ENCODE measurements at places on chromosomes 2 and 18.

GRCh38 chr2:33372940-33373553 is 103.4 kb upstream of the RASGRP3 start:
- DNase-seq: no peak

- no peak for DNase-seq
Observed at GRCh38 chr18:72460210-72460680, 83.9 kb downstream of the CBLN2 start.

GRCh38 chr2:31386648-31387047 is 27.9 kb downstream of the XDH start:
- DNase-seq: no peak

- DNase-seq: no peak
Observed at GRCh38 chr2:133421516-133422324, 146.5 kb downstream of the NCKAP5 start.

- no peak for DNase-seq
Observed at GRCh38 chr2:74544634-74545033, 9.1 kb downstream of the LOXL3 start.

DNA sequence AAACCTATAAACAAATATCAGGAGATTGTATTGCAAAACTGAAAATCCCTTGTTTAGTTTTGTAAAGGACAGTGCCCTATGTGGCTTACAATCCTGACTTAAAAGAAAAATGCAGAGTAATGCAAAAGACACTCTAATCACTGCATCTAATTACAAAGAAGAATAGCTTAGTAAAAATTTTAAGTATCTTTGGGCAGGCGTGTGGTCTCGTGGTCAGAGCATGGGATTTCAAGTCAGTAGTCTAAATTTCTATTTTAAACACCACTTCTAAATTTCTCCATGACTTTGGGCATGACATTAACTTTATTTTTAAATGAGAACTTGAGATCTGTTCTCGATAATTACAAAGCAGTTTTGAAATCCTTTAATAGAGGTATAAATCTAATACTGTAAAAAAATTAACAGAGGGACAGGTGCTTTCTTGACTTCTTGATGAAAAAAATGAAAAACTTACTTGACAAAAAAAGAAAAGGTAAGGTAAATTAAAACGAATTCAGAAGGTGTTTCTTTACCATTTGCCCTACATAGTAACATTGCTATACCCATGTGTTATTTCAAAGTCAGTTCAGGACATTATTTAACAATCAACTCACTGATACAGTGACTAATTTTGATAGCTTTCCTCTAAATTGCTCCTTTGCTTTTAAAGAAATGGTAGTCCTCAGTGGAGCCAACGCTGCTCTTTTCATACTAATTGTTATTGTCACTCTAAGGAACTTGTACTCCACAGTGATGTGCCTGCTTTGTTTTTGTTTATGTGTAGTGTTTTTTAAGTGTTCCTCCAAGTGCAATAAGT is 17.6 kb upstream of the FTCDNL1 start:
- no peak for DNase-seq

DNA sequence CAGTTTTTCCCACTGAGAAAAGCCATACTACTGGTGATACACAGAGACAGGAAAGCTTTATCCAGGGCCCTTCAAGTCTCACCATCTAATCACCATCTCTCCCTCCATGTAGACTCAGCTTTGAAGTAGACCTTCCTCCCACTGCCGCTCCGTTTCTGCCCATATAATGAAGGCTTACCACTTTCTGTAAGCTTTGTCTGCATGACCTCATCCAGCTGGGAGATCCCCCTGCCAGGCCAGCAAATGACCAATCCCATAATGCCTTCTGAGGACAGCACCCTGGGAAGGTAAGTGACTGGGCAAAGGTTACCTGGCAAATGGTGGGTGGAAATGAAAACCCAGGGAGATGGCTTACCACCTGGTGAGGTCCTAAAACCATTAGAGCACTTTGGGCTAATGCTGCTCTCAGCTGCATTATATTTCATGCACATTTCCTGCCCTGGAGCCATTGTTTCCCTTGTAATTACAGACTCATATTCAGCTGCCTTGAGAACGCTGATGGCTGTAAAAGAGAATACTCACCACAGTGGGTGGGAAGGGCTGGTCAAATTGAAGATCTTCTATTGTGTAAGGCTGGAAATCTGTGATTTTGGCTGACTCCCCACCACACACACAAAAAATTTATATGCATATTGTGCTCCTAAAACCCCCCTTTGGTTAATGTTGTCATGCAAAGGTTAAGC is 350.7 kb upstream of the SYT4 start:
- no peak for DNase-seq

GRCh38 chr2:118105497-118105896 is 17.2 kb downstream of the INSIG2 start:
- DNase-seq: no peak

GRCh38 chr2:201890453-201890852 is 84.1 kb downstream of the CDK15 start:
- DNase-seq: no peak

GRCh38 chr2:74083750-74084149 is 64.0 kb downstream of the BOLA3 start:
- DNase-seq: no peak

DNA sequence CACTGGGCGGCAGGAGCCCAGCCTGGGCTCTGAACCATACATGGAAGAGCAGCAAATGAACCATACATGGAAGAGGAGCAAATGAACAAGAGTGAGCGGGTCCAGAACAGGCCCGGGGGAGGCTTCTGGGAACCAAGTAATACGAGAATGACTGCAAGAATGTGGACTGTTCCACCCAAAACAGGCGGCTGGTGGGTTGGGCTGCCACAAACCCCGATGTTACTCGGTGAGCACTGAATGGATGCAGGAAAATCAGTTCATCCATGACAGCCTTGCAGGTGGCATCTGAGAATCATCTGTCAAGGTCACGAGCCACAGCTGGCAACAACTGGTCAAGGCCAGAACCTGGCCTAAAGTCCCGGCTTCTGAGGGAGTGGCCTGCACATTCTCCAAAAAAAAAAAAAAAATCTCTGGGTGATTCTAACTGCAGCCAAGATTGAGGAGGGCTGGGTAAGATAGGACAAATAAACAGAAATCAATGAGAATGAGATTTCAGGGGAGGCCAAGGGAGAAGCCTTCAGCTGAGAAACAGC is 106.1 kb downstream of the ZNF516 start:
- DNase-seq: no peak

GRCh38 chr18:48934415-48934722 is 16.4 kb downstream of the SMAD7 start:
- DNase-seq: no peak

DNA sequence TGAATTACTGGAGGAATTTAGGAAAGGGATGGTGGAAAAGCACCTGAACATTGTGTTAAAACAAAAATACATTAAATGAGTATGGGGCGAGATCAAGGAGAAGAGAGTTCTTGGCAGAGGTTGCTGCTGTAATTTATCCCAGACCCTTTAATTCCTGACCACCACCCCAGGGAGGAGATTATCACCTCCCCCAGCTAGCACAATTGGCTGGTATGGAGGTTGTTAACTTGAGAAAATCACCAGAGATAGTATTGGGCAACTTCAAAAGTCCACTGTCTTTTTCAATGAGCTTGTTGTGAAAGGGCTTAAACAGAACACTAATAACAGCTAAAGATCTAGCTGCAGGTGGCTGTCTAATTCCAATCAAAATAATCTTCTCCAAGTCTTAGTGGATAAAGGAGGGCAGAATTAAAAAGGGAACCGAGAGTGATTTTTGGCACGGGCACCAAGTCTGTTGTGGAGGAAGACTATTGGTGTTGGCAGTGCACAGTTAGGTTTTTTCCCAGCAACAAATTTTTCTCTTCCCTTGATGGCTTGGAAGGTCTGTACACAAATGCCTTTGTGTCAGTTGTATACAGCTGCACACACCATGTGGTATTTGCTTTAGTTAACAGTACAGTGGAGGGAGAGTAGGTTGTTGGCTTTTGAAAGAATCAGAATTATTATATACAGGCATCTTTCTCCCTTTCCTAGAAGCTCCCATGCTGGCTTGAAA is 289.5 kb downstream of the SLC4A3 start:
- no peak for DNase-seq

GRCh38 chr2:178025551-178026185 is 46.9 kb downstream of the PDE11A start:
- DNase-seq: no peak

- no peak for DNase-seq
Observed at GRCh38 chr2:148982282-148982681, 56.2 kb upstream of the LYPD6B start.

DNA sequence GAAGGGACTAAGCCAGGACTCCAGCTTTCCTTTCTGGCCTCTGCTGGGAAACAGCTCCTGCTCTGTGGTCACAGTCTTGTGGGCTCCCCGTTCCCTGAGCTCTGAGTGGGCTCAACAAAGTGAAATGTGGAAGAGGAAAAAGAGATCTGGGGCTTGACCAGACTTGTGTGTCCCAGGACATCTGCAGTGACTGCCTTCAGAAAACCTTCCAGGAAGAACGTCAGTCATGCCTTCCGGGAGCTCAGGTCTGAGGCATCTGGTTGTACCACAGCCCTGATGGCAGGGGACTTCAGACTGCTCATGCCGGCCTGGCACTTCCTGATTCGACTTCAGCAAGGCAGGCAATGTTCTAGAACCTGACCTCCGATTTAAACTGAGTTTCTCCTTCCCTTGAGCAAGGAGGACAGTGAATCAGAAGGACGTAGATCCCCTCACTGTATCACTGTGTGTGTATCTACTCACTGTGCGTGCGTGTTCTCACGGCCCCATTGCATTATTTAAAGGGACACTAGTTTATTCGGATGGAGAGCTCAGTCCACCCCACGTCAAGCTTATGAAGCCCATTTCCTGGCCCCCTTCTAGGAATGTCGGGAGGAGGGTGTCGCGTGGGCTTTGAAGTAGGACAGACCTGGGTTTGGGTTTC is 548 bp upstream of the FBLN7 start:
- DNase-seq: no peak

DNA sequence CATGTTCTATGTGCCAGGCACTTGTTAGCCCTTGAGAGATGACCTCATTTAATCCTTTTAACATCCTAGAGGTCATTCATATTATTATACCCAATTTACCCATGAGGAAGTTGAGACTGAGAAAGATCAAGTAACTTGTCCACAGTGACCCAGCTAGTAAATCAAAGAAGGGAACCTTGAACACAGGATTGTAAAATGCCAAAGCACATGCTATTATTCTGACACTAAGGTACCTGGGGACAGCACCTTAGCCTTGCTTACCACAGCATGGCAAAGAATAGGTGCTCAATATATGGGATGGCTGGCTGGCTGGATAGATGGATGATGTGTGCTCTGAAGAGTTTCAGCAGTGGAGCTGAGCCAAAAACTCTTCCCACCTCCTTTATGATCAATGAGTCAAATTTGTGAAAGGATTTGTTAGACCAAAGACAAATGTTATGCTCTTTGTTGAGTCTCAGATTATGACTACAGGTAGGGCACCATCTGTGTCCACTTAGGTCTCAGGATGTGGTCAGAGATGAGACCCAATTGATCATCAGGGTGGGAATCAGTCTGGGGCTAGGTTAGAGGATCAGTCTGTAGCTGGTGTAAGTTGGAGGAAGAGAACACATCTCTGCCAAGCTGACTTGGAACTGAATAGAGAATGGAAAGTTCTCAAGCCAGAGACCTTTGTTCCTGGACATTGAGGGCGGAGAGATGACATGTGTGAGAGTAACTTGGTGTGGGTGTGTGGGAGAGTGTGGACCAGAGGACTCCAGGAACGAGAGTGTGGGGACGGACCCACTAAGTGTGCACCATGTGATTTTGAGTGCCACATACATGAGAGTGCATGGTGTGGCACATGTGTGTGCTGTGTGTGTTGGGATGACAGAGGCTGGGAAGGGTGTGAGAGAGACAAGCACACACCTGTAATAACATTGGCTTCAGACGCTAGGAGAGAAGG is 16.3 kb upstream of the PKDCC start:
- DNase-seq: no peak

DNA sequence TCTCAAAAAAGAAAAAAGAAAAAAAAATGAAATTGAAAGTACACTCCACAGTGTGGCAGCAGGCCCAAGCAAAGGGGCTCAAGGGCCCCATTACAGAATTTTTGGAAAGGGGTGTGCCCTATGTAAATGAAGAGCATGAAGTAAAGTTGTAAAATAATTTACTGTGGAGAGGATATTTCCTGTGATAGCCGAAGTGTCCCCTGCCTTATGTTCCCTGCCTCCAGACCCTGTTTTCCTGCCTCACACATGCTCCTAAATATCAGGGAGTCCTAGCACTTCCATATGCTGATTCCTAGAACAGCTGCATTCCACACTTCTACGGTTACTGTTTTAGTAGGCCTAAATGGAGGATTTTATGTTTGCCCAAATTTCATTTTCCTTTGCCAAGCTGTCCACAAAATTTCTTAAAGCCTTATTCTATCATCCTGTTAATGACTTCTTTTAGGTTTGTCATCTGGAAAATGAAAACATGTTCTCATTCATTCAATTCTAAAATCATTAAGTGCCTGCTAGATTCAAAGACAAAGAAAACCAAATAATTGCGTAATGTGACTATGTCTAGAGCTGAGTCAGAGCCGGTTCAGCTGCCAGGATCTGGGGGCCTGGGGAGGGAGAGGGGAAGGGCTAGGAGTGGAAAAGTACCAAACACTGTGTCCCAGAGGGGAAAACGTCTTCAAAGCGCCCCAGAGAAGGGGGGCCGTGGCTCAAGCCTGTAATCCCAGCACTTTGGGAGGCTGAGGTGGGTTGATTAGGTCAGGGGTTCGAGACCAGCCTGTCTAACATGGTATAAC is 25.9 kb upstream of the IMPA2 start:
- no peak for DNase-seq

DNA sequence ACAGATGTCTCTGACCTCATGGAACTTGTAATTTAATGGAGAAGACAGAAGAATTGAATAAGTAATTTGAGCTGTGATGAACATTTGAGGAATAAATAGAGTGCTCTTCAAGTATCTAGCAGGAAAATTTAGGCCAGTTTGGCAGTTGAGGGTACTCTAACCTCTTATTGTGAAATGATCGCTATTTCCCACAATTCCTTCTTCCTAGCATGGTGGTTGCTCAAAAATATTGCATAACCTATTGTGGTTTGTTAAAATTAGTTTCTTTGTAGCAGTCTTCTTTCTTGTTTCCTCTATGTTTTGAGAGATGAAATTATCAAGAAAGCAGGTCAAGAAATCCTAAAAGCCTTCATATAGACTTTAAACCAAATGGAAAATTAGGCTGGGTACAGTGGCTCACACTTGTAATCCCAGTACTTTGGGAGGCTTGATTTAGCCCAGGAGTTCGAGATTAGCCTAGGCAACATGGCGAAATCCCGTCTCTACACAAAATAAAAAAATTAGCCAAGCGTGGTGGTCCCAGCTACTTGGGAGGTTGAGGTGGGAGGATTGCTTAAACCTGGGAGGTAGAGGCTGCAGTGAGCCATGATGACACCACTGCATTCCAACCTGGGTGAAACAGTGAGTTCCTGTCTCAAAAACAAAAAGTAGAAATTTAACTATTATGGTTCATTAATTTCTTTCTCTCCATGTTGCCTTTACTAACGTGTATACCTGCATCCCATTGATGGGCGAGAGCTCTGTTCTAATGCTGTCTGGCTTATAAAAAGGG is 58.7 kb downstream of the RBKS start:
- no peak for DNase-seq

DNA sequence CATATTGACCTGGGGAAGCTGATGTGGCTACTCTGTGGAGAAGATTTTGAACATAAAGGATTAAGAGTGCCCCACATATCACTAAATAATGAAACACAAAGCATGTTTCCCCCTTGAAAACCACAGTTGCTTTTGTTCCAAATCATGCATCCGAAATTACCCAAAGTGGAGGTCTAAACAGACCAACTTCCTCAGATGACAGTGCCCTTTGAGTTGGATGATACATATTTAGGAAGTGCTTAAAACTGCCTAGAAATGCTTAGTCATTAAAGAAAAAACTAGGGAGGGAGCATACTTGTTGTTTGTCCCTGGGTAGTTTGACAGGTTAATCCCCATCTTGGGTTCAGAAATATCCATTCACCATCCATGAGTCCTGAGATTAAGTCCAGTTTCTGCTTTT is 1070.3 kb downstream of the SUCLG1 start:
- no peak for DNase-seq
